ENCODE measurements at places on chromosomes 13 and 19.

DNA sequence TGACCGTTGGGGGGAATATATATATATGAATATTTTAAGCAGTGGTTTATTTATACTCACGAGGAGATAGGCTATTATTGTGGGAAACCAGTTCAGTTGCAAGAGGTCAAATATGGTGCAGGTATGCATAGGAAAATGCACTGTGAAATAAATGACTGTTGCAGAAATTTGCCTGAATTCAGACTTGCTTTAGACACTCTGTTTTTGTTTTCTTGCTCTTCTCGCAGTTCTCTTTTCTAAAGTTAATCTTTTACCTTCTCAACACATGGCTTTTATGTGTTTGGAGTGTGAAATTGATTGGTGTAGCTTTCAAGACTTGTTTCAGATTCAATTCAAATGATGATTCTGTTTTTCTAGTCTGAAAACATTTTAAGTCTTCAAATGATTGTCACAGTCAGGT, 109.7 kb downstream of the LRCH1 start:
- no peak for DNase-seq

GRCh38 chr19:17873786-17874757, 2.3 kb downstream of the SLC5A5 start:
- no peak for DNase-seq

- DNase-seq = peak; percentile 54
These were observed 28.2 kb downstream of the ACTN4 start for GRCh38 chr19:38675611-38676010.

DNA sequence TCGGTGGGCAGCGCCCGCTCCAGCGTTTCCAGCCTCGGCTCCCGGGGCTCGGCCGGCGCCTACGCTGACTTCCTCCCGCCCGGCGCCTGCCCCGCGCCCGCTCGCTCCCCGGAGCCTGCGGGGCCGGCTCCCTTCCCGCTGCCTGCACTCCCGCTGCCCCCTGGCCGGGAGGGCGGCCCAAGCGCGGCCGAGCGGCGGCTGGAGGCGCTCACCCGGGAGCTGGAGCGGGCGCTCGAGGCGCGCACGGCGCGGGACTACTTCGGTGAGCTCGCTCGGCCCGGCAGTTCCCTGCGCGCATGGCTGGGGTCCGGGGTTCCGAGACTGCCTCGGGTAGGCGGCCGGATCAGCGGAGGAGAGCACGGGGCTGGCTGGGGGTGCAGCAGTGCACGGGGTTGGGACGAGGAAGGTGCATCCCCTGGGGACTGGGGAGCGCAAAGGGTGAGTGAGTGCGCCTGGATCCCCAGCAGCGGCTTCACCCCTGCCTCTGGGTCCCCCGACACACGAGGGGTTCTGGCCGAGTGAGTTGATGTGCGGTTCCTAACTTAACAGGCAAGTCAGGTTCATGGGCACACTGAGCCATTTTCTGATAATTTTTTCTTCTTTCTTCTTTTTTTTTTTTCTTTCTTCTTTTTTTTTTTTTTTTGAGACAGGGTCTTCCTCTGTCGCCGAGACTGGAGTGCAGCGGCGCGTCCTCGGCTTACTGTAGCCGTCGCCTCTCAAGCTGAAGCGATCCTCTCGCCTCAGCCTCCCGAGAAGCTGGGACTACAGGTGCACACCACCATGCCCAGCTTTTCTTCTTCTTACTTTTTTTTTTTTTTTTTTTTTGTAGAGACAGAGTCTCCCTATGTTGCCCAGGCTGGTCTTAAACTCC, 1.1 kb downstream of the WTIP start:
- DNase-seq = no peak

DNA sequence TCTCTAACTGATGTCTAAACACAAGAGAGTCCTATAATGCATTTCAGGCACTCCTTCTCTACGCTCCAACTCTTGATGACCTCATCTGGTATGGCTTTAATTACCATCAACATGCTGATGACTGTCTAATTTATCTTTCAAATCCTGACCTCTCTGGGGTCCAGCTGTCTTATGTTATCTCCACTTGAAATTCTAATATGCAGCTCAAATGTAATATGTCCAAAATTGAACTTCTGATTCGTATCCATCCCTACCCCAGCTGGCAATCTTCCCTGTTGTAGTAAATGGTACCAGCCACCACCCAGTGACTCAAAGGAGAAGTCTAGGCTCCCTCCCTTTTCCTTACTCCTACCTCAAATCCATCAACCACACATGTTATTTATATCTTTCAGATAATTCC, 288.0 kb upstream of the SLC10A2 start:
- no peak for DNase-seq

Data from KBM-7 (cell line).